ENCODE measurements at places on chromosomes 2 and 18. TPM values are rescaled to one million over a fixed set of nuclear protein-coding genes. Genes with fewer than 3 reads are reported as not detected.
A peak's percentile ranks its signal among the peaks of the same experiment; 100 is the strongest.

DNA sequence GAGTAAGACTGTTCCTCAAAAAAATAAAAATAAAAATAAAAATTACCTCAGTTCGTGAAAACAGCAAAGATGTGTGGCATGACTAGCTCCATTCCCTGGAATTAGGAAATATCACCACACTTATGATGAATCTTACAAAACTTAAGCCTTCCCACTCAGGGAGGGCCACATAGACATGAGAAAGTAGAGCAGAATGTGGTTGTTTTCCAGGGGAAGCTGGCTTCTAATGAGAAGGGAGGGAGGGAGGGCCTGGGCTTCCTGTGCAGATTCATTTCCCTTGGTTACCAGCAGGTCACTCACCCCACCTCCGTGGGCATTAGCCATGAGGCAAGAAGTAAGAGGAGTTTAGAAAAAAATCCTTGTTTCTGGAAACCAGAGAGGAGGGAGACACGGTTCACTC lies 95.9 kb upstream of the RMDN2 start:
- DNase-seq: no peak

The DCC gene
- total RNA-seq: not detected

The PIEZO2 gene
- total RNA-seq: not detected

The AMMECR1L gene
- 20.2 TPM for total RNA-seq

GRCh38 chr2:171406044-171406443 lies 27.7 kb downstream of the METTL8 start:
- DNase-seq: no peak

- no peak for DNase-seq
Observed at GRCh38 chr2:110667071-110667470, 10.8 kb downstream of the BUB1 start.

GRCh38 chr2:37779611-37780386 lies 108.4 kb upstream of the CDC42EP3 start:
- DNase-seq: no peak

GRCh38 chr2:9668687-9669345 lies 38.0 kb upstream of the YWHAQ start:
- no peak for DNase-seq

- DNase-seq: no peak
Observed at GRCh38 chr2:238100049-238100820, at the start of gene ESPNL. ESPNL (plus strand) TSS chr2:238100340; CDS start chr2:238100420, 80 bp downstream.

DNA sequence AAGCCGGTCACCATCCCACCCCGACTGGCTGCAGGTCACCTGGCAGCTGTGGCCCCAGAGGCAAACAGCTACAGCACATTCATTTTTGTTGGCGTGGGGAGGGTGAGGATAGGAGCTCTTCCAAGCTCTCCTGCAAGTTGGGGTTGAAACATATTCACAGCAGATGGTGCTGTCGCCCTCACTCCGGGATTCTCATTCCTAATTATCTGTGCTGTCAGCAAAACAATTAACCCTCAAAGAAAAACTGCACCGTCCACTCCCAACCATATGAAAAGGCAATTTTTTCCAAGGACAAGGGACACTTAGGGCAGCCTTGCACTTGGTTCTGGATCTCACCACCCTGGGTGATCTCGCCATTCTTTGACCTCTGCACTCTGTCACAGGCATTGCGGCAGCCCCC lies 68.6 kb downstream of the ZBTB7C start:
- DNase-seq: no peak

DNA sequence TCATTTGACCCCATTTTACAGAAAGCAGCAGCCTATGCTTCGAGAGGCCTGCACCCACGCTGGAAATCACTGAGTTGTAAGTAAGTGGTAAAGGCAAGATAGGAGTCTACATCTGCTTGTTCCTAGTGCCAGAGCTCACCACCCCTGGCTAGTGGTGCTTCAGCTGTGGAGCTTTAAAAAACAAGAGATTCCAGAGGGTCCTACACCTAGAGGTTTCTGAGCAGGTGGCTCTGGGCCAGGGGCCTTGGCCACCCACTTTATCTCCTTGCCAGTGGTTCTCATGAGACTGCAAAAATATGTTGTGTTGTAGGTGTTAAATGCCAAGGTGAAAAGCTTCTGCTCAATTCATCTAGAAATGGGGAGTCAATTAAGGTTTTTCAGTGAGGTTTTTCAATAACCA lies 60.0 kb upstream of the SERTAD2 start:
- no peak for DNase-seq

DNA sequence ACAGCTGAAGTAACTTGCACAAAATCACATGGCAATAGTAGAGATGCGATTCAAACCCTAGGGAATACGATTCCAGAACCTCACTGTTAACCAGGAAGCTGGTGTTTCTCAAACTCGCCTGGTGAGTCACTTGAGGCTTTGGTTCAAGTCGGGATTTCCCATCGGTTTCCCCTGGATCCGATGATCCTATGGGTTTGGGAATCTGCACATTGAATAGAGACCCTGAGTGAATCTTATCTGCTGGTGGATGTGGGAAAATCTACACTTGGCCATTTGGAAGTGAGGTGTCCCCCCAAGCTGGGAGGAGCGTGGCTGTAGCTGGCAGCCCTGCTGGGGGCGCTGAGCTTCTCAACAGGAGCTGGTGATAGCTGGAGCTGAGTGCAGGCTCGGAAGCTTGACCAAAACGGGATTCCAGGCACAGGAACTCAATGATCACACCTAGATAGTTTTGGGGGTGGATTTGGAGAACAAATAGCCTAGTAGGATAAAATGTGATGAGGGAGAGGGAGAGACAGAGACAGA lies 135.4 kb downstream of the PRKCE start:
- no peak for DNase-seq

- no peak for DNase-seq
Observed at GRCh38 chr2:2579814-2580213, 248.7 kb upstream of the MYT1L start.

DNA sequence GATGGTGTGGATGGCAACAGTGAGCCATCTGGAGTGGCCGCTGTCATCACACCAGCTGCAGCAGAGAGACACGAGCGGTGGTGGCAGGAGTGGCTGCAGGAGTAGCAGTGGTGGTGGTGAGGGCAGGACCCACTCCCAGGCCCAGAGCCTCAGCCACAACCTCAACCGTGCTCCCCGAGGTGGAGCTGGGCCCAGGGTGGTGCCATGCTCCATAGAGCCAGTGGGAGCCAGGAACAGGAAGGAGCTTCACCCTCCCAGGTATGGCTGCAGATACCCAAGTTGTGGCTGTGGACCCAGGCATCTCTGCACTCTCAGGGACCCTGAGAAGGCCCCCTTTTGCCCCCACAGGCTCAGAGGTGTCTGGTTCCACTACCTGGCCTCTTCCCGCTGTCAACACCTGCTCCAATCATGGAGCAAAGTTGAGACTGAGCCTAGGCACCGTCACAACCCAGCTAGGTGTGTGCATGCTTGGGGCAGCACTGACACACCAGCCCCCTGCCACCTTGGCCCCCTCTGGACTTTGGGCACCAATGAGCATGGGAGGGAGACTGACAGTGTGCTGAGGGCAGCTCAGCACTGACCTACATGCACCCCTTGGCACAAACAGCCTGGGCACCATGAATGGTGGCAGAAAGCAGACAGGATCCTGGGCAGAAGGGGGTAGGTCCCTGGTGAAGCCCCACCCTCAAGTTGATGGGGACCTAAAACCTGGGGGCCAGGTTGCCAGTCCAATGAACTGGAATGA lies 188.9 kb downstream of the NDUFA10 start:
- DNase-seq: no peak

- no peak for DNase-seq
Observed at GRCh38 chr2:28108143-28108542, 217.6 kb downstream of the BABAM2 start.

The KCNIP3 gene
- total RNA-seq: 0.28 TPM

The GORASP2 gene
- total RNA-seq: 96.7 TPM

DNA sequence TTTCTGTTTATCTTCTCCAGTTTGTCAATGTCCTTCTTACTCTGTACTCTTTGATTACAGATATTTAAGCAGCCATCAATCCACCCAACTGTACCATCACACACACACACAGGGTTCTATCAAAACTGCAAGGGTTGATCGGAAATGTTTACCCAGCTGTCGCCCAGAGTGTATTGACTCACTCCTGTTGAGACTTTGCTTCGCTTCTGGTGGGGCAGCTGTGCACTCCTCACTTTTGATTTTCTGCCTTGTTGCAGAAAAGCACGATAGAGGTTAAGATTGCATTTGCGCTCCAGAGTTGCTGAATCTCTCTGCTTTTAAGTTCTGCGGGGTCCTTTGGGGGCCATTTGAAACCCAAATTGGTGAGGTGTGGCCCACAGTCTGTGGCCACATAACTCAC lies 216.2 kb downstream of the SETBP1 start:
- DNase-seq: no peak

- peak; percentile 90 for DNase-seq
Observed at GRCh38 chr2:196750977-196751631, 48.4 kb downstream of the GTF3C3 start.

GRCh38 chr2:175004730-175004979 lies 526 bp downstream of the CHN1 start:
- DNase-seq: peak; percentile 51

DNA sequence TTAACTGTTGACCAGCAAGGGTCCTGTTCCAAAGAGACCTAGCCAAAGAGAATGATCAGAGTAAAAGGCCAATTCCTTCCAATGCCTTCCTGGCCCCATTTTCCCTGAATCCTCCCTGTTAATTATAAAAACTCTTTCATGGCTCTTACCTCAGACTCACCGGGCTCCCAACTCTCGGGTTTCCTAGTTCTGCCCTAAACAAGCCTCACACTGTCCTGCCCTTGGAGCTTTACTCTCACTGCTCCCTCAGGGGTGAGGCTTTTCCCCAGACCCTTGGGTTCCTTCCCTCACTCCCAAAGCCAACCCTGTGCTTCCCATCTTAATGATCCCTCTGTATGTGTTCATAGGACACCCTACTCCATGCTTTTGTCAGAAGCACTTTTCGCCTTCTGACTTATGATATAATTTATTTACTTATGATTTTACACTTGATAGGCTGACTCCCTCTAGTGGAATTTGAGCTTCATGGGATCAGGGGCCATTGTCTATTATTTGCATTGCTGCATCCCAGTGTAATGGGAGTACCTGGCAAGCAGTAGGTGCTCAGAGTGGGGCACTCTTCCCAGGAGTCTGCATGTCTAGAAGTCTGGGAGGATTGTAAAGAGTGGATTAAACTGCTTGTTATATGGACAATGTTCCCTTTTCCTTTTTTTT lies 29.9 kb upstream of the ZNG1B start:
- no peak for DNase-seq

GRCh38 chr2:144404586-144405314 lies 115.2 kb downstream of the ZEB2 start:
- no peak for DNase-seq

The FAM228A gene
- total RNA-seq: not detected

The E2F6 gene
- 22.9 TPM for total RNA-seq

The GRHL1 gene
- 1.2 TPM for total RNA-seq

The COL5A2 gene
- 0.66 TPM for total RNA-seq

DNA sequence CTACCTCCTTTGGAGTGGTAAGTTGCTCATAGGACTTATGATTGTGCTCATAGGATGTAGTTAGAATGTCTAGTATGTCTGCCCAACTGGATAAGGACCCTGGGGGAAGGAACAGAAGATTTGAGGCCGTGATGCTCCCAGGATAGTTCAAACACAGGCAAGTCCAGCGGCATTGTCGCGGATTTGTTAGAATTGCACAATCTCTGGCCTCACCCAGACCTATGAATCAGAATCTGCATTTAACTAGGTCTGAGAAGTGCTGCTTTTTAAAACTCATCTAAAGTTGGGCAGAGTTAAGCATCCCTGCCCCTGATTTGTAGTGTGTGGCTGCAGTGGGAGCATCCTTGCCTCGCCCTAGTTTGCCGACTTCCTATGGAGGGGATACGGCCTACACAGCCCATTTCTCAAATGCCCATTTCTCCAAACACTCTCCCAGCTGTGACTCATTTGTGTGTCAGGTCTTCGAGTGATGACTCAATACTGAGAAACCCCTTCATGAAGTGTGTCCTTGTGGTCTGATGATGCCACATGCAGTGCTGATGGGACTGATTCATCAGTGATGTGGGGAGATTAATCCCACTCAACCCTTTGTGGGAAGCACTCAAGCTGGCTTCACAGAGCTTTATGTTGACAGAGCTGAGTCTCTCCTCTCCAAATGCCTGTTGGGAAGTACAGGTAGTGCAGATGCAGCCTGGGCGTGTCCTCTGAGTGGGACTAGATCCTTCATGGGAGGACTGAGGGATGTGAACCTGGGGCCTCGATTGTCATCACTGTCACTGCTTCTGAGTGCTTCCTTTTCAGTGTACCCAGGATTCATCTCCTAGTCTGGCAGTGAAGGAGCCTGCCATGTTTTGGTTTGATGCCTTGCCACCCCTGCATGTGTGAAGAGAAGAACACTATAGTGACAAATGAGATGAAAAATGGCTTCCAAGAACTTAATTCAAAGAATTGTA lies 18.7 kb downstream of the SMIM21 start:
- peak; percentile 59 for DNase-seq

- no peak for DNase-seq
Observed at GRCh38 chr2:220162320-220162719, 534.9 kb downstream of the SLC4A3 start.

The SGPP2 gene
- 23.0 TPM for total RNA-seq

The B3GNT7 gene
- total RNA-seq: not detected

DNA sequence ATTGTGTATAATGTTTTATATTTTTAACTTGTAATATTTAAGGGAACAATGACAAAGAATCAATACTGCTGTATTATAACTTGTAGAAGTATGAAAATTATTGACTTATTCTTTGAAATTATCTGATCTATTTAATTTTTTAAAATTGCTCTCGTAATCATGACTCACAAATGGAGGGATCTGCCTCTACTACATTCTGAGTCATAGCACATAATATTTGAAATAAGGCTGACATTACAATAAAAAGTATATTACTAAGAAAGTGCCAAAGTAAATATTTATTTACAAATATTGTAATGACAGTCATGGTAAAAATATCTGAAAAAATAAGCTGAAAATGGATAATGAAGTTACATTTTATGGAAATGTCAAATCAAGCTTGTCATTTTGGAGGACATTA lies 1144.6 kb upstream of the CDH2 start:
- no peak for DNase-seq

GRCh38 chr2:15894481-15895144 lies 45.7 kb upstream of the MYCN start:
- no peak for DNase-seq

- DNase-seq: no peak
Observed at GRCh38 chr2:68946117-68946516, 6.6 kb downstream of the GKN2 start.

The ZNF385B gene
- total RNA-seq: not detected

DNA sequence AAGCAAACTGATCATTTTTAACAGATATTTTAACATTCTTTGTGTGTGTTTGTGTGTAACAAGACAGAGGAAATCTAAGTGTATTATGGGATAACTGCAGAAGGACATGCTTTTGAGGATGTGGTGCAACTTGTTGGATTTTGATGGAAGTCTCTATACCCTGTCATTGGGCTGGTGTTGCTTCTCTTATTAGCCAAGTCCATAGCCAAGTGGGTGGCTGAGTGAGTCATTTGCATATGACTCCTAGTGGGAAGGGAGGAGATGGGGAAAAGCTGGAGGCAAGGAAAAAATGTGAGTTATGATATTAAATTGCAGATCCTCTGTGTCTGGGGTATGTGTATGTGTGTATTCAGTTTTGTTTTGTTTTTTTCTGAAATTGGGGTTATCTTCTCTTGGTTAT lies 879.9 kb downstream of the DCC start:
- DNase-seq: no peak

The CD207 gene
- total RNA-seq: not detected

Data from activated CD4-positive, alpha-beta T cell treated with anti-CD3 and anti-CD28 coated beads, Interleukin-2, amount 10 ng/mL, durations not matched to agents 24 days and 14 days (primary cell).